ENCODE measurements at places on chromosomes 12 and 14.

GRCh38 chr14:68820119-68820518, 27.3 kb upstream of the ZFP36L1 start:
- no peak for DNase-seq

- DNase-seq: peak; percentile 59
Measured at GRCh38 chr12:54126029-54126695, 62.6 kb downstream of the SMUG1 start.

GRCh38 chr12:24069532-24070395, 120.3 kb upstream of the SOX5 start:
- peak; percentile 25 for DNase-seq

DNA sequence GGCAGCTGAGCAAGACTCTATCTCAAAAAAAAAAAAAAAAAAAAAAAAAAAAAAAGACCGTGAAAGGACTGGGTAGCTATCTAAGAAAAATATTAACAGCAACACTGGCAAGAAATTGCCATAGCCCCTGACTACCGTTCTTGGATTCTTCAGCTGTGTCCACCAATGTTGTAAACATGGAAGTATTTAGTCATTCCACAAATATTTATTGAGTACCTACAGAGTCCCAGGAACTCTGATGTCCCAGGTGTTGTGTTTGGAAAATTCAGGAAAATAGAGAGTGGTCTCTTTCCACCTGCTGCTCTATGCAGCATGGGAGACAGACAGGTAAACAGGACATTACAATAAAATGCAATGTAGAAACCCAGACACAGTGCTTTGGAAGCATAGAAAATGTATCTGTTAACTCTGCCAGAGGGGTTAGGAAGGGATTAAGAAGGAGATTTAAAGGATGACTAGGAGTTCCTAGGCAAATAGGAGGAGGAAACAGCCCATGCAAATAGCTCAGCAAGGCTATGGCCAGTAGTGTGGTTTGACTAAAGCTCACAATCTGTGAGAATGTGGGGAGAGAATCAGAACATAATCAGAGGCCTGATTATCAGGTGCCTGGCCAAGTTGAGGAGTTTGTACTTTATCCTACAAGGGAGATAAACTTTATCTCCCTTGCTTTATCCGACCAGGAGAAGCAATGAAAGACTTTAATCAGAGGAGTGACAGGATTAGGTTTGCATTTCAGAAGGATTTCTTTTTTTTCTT, 2.1 kb upstream of the DLST start:
- no peak for DNase-seq

DNA sequence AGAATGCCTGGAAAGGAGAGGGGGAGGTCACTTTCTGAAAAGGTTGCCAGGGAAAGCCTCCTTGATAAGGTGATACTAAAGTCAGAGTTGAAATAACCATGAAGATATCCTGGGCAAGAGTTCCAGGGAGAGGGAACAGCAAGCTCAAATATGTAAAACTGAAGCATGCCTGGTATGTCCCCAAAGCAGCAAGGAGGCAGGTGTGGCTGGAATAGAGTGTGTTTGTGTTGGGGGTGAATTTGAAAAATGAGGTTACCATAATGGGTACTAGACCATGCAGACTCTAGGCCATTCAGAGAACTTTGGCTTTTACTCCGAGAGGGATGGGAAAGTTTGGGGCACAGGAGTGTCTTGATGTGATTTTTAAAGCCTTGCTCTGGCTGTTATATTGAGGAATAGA, 66.7 kb upstream of the PTCSC3 start:
- no peak for DNase-seq

DNA sequence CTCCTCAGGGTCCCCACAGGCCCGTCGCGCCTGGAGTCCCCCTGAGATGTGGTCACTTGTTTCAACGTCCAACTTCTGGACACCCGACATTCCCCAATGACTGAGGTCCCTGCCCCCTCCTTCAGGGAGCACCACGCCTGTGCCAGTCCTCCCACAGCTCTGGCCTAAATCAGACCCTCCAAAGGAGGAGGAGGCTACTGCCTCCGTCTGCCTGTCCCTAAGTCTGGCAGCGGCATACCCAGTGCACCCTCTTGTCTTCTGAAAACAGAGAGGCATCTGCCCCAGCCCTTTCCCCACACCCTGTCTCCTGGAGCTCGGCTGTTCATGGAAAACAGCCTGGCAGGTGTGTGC, 46.2 kb downstream of the TESC start:
- DNase-seq: no peak

DNA sequence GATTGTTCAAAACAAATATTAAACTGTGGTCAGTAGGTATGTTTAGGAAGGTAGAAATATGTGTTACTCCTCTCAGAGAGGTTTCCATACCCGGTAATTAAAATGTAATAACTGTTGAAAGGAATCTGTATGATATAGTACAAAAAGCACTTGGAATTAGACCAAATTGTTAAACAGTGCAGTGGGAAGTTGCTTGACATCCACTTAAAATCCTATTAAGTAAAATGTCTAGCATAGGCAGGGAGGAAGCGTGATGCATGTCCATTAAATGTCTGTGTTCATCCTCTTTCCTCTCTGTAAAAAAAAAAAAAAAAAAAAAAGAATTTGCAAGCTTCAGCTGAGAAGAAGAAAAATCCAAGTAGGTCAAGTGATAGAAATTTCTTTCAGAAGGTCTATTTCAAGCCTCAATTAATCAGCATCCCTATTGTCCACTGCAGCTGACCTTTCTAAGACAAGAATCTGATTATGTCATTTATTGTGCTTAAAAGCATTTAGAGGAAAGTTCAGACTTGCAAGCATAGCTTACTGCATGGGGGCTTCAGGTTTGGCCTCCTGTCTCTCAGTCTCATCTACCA, 265.6 kb upstream of the RGS6 start:
- DNase-seq: peak; percentile 74

DNA sequence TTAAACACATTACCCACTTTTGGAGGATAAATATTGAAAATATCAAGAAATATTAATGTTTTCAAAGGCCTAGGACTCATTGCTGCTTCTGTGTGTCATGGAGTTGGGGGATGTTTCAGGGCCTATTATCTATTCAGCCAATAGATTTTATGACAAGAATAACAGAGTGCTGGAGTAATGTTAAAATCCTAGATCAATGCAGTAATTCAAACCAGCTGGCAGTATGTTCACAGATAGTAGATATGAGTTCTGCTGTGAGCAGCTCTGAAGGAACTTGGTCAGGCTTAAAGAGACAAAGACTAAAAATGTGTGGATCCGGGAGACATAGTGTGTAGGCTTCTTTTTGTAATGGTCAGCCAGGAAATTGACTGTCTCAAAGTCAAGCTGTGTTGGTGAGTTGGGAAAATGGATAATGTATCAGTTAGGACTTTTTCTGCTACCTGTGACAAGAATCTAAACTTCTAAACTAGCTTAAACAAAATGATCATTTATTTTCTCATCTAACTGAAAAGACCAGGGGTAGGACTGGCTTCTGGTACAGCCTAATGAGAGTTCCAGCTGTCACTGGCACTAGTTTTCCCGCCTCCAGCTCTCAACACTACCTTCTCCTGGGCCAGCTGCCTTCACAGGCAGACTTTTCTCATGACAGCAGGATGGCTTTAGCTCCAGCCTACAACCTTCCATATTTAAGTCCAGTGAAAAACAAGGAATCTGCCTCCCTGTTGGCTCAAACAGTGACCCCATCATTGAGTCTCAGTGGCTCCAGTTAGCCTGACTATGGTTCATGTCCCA, 16.3 kb upstream of the POLR3B start:
- peak; percentile 56 for DNase-seq

- DNase-seq: no peak
Measured at GRCh38 chr14:64734990-64735389, 30.8 kb downstream of the PLEKHG3 start.

GRCh38 chr12:116982791-116983411, 72.2 kb downstream of the FBXW8 start:
- DNase-seq: peak; percentile 65

DNA sequence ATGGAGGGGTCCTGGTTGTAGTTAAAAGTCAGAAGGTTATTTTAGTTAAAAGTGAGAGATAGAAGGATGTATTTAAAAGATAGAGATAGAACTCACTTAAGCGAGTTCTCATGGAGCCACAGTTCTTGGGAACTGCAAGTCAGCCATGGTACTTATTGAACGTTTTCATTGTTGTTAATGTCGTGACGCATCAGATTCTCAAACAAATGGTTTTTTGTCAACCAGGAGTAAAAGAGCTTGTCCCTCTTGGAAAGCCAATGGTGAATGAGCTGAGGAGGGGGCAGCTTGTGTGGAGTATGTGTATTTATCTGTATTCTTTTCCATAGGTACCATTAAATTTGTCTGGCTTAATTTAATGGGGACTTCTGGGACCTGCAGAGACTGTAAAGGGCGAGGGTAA, 68.6 kb downstream of the FIGNL2 start:
- DNase-seq: no peak

DNA sequence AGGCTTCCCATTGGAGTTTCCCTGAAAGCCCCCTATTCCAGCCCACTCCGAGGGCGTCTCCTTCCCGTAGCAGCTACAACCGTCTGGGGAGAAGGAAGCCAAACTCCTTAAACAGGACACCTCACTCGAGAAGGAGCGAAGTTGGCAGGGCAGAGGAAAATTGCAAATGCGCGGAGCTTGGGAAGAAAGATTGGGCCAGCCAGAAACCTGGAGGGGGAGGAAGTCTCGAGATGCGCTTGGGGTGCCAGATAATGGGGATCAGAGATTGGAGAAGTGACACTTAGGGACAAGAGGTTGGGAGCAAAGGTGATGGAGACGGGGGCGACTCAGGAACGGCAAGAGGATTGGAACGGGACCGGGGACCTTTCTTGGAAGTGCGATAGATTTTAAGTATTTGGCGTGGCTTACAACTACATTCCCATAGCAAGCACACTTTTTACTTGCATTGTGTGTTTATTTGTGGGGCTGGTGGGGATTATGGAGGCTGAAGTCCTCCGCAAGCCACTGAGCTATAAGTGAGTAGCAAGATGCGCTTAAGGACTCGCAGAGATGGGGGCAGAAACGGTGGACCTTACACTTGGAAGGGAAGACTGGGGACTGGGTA, 926 bp downstream of the HRK start:
- DNase-seq: no peak

DNA sequence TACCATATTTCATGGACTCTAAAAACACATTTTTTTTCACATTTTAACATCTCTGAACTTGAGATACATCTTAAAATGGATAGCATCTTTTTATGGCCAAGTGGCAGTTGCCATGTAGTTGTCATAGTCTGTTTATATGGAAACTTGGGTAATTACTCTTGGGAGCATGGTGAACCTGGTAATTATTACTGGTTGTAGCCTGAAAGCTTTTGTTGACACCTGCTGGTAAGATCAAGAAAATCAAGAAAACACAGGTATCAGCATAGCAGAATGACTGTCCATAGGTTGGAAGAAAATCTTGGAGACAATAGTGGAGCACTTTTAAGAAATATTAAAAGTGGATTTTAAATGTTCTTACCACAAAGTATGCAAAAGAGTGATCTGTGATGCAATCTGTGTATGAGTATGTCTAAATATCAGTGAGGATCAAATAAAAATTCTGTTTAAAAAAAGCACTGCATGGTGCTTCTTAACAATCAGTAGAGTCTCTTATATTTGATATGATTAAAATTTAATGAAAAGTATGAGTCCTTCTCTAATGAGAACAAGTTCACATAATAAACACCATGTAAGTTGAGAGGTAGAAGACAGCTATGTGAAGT, 44.2 kb downstream of the TTC8 start:
- peak; percentile 20 for DNase-seq

DNA sequence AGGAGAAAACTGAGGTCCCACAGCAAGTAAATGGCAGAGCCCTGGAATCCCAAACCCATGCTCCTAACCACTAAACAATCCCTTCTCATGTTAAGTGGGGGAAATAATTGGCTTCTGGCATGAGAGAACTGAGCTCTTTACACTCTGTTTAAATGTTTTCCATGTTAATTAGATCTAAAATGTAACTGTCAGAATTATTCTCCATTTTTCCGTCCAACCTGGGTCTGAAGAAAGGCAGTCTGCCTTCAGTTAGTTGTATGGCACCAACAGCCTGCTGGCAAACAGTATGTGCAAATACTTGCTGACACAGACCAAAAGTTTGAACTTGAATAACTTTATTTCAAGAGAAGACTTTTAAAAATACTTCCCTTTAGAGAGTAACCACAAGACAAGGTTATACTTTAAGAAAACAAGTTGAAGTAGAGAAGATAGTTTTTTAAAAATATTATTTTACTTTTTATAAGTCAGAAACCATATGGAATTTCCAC, 59.7 kb downstream of the E2F7 start:
- DNase-seq: no peak

DNA sequence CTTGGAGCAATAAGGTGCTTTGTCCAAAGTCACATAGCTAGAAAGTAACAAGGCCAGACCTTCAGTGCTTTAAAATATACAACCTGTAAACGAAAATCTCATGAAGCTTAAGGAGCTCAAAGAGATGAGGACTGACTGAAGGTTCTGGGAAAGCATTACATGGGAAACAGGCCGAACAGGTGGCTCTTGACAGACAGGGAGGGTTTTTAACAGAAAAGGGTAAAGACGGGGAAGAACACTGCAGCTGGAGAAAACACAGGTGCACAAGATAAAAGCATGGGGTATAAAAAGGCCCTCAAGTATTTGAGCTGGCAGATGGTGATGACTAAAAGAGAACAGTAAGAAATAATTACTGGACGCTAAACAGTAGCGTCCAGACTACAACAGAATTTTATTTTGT, 257.2 kb downstream of the NELL2 start:
- DNase-seq: no peak

- no peak for DNase-seq
Measured at GRCh38 chr12:39364196-39364595, 78.7 kb downstream of the KIF21A start.

DNA sequence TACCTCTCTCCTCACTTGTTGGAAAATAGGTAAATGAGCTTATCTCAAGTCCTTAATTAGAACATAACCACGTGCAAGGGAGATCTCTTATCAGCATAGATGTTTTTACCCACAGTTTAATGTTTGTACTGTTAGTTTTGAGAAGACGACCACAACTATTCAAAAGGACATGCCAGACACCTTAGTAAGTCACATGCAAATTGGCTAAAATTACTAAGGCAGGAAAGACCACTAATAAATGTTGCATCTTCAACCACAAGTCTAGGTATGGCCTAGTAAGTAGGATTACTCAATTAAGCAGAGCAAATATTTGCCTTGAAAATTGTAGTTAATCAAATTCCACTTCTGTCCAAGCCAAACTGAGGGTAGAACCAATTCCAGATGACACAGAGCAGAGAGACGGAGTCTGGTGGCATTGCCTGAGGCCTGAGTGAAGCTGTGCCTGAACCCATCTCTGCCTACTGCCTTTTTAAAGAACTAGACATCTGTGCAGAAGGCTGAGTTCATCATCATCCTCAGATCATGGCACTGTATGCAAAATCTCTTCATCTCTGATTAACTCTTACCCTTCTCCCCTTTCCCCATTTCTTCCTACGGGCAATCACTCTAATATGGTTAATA, 29.7 kb upstream of the CHST11 start:
- peak; percentile 65 for DNase-seq

Data from fibroblast of upper back skin (primary cell).